ENCODE measurements at places on chromosomes 5 and 9. TPM values are rescaled to one million over a fixed set of nuclear protein-coding genes. Genes with fewer than 3 reads are reported as not detected.

The ROR2 gene
- polyA plus RNA-seq: 20.5 TPM

DNA sequence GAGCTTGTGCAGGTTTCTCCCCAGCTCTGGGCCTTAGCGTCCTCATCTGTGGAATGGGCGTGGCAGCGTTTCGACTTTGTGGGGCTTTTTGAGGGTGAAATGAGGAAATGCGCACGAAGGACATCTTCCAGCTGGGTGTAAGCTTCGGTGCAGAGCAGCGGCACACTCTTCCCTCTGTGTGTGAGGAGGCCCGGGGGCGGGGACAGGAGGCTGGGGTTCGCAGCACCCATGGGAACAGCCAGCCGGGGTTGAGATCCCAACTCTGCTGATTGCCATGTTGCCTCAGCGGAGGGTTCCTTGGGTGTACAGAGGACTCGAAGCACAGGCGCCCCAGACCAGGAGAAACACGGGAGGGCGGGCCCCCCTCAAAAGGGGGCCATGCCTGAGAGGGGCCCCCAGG, 265.6 kb downstream of the NSG2 start:
- no peak for DNase-seq

The COL5A1 gene
- 87.5 TPM for polyA plus RNA-seq

DNA sequence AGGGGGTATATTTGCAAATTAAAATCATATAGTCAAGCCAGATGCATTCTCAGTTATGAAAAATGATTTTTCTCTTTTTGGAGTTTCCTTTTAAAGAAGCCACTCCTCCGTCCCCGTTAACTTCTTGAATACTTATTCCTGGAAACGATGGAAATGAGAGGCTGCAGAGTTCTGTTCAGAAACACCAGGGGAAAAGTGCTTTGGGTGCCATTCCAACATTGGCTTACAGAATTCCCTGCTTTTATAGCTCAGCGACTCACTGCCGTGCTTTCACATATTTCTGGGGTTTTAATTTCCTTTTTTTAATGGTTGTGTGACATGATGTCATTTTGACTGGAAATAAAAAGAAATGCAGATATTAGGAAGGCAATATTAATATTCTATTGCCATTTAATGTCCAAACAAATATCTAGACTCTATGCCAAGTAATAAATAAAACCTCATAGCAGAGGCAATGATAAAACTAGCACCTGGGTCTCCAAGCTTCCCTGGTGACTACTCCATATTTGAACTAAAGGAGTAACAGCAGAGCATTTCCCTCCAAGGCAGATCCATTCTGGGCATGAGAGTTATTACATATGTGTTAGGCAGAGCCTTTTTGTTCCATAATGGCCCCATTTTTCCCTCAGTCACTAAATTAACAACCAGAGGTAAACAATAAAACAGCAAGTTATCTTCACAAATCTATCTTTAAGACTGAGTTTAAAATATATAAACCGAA, 363.4 kb downstream of the EBF1 start:
- DNase-seq: no peak

DNA sequence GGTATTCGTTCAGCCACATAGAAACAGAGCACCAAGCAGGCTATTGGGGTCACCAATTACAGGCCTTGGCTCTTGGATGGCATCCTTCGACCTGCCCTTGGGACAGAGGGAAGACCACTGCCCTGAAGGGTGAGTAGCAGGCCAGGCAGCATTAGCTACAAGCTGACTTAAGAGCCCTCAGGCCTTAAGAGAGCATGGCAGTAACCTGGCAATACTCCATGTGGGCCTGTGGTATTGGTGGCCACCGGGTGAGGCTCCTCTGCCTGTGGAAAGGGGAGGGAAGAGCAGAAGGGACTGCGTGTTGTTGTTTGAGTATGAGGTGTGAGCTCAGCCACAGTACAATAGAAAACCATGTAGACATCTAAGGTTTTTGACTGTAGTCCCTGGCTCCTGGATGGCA, 170.6 kb downstream of the MCTP1 start:
- no peak for DNase-seq

DNA sequence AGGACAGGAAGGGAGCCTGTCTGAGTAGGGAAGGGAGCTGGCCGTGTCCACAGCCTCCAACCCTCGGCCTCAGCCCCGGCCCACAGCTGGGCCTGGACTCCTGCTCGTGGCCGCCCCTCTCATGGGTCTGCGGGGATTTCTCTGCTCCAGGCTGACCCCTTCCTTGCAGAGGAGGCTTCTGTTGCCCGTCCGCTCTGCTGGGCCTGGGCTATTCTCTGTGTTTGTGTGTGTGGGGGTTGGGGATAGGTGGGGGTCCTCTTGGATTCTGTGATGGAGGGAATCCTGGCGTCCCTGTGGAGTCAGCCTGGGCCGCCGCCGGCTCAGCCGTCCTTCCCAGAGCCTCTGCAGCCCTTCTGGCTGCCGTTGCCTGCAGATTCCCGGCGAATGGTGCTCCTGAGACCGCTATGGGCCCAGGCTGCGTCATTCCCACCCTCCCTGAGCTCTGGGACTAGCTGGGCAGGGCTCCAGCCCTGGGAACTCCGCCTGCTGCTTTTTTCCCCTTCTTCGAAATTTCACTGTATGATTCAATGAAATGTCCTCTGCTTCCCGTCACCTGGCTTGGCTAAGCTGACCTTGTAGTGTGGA, 64.2 kb downstream of the FGF18 start:
- no peak for DNase-seq

DNA sequence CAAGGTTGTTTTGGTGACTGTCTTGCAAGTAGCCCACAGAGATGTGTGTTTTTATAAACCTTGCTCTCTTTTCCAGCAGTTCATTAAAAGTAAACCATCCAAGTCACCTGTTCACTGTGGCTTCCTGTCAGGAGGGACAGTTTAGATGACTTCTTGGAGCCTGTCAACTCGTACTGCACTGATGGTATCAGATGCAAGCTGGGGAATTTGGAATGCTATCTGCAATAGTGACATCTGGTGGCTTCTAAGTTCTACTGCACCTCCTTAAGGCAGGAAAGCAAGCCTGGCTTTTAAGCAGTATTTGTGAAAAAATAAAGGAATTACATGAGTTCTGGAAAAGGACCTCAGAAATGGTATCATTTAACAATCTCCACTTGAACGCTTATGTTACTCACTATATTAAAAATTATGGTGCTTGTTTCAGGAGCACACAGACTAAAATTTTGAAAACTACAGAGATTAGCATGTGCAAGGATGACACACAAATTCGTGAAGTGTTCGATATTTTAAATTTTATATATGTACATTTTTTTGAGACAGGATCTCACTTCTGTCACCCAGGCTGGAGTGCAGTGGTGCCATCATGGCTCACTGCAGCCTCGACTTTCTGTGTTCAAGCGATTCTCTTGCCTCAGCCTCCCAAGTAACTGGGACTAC, 164.0 kb downstream of the TTC39B start:
- DNase-seq: peak; percentile 50

DNA sequence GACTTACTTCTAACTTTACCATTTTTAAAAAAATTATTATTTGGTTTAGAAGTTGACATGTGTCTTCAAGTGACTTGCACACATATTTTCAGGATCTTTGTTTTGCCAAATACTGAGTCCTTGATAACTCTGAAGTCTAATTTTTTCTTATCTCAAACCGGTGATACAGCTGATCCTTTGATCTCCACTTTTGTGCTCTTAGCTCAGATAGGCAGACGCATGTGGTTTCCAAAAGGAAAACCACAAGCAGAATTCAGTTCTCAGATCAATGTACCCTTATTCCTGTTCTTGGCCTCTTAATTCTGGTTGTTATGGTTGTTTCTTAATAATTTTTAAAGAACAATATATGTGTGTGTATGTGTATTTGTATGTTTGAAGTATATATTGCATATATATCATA, 238.3 kb upstream of the EDIL3 start:
- DNase-seq: no peak

The PLAC8L1 gene
- polyA plus RNA-seq: 2.6 TPM

DNA sequence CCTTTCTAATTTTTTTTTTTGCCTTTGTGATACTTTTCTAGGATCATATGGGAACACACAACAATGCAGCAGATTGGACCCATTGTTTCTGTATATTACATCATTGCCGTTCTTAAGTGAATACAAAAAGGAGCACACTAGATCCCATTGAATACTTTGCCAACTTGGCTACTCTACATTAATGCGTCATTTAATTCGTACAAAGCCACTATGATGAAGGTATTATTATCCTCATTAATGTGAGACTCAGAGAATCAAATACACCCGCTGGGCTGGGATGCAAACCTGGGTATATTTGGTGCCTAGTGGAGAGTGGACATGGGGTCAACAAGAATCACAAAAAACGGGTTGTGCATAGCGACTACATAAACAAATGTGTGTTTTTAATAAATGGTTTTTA, 31.9 kb downstream of the OR2K2 start:
- DNase-seq: no peak

The RGS7BP gene
- 6.2 TPM for polyA plus RNA-seq

DNA sequence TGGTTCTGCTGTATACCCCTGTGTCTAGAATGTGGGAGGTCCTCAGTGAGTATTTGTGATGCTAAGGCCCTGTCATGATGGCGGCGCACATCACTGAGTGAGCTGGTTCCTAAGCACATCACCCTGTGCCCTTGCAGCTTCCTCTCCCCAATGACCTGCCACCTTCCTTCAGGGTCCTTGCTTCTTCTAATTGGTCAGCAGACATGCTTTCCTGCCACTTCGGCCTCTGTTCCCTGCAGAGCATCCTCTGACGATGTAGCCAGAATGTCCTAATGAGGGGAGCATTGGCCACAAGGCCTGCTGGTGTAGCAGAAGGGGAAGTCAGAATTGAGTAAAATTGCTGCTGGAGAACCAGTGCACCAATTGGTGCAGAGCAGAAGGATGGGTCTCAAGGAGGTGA, 31.1 kb upstream of the ANGPTL2 start:
- no peak for DNase-seq

The IFNA21 gene
- polyA plus RNA-seq: not detected

DNA sequence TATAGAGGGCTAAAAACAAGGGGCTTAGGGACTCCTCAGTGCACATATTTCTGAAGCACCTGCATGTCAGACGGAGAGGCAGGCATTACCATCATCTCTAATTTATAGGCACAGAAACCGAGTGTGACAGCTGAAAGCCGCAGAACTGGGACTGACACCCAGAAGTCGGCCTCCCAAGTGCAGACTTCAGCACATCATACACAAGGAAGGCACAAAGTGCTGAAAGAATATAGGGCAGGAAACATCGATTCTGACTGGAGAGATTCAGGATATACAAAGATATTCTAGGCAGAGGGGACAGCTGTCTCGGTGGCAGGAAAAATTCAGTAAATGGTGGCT, 11.2 kb downstream of the MRPS27 start:
- DNase-seq: no peak

The IRX2 gene
- polyA plus RNA-seq: 30.3 TPM

GRCh38 chr5:174751154-174752000, 27.0 kb downstream of the MSX2 start:
- peak; percentile 42 for DNase-seq

GRCh38 chr9:104580562-104580961, 11.6 kb downstream of the OR13C8 start:
- DNase-seq: no peak

DNA sequence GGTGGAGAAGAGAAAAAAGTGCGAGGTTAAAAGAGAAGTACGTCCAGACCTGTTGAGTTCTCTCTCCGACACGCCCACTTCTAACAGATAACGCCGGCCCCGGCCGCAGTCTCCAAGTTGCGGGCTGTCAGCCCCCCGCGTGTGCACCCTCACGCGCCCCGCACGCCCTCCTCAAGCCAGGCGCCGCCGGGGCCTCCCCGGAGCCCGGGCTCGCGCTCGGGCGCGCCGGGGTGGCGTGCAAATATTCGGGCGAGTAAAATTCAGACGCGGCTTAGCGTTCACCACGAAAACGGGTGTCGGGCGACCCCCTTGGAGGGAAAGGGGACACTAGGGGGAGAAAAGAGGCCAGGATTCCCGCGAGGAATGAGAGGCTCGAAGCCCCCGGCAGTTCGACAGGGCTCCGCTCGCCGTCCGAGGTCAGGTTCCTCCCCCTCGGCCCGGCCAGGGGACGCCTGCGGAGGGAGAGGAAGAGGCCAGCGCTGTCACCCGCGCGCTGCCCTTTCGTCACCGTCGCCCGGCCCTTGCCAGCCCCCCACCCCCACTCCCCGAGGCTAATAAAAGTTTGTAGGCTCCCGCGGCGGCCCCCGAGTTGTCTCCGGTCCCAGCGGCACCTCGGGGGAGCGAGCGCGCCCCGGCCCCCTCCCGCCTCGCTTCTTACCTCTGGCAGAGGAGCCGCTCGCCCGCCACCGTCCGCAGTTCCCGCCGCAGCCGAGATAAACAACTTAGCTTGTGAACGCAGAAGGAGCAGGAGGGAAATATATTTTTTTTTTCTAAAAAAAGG, 743 bp downstream of the NR3C1 start:
- peak; percentile 42 for DNase-seq

The GADD45G gene
- polyA plus RNA-seq: 4.8 TPM

GRCh38 chr5:143714629-143715028, 97.3 kb upstream of the HMHB1 start:
- DNase-seq: no peak

GRCh38 chr9:128250839-128251731, 24.7 kb downstream of the GOLGA2 start:
- DNase-seq: no peak

DNA sequence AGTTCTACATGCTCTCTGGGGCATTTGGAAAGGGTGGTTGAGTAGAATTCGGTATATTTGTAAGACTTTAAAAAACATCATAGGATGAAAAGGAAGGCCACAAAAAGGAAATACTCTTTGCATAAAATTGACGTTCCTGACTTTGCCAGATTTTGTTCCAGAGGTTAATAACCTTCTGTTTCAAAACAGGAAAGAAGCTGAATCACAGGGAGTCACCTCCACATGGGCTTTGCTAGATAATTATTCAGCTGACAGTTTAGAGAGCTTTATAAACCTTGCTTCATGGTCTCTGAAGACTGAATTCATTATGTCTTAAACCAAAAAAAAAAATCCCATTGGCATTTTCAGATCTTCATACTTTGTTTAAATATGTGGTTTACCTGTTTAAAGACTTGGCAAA, 203.7 kb downstream of the SEMA6A start:
- no peak for DNase-seq

DNA sequence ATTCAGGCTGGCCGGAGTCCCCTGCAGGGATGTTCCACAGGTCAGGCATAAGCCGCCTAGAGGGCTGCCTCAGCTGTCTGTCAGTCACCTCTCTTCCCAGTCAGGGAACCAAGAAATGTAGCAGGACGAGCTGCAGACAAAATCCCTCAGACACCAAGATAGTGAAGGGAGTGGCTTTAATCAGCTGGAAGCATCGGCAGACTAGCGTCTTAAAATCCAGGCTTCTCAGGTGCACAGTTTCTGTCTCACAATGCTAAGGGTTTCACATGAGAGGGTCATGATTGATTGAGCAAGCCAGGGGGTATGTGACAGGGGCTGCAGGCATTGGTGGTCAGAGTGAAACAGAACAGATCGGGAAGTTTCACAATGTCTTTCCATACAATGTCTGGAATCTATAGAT, 247.2 kb downstream of the CDH10 start:
- no peak for DNase-seq

DNA sequence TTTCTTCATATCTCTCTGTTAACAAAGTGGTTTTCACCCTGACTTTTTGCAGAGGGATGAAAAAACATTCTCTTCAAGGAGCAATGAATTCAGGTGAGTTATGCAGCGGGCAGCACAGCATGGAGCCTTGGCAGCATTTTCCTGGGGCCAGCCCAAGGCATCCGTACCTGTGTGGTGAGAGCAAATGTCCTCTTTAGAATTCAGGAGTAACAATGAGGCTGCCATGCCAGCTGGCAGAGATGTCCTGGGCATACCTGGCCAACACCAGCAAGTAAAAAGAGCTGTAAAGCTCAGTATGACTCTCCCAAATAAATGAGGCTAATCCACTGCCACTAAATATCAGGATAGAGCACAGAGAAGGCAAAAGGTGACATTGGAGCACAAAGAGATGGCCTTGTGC, 277.6 kb upstream of the TRPC7 start:
- no peak for DNase-seq

The DRD1 gene
- not detected for polyA plus RNA-seq

The PTPRD gene
- 106 TPM for polyA plus RNA-seq
